GM04504 (cell line): ENCODE measurements at places on chromosomes 3 and 15.

DNA sequence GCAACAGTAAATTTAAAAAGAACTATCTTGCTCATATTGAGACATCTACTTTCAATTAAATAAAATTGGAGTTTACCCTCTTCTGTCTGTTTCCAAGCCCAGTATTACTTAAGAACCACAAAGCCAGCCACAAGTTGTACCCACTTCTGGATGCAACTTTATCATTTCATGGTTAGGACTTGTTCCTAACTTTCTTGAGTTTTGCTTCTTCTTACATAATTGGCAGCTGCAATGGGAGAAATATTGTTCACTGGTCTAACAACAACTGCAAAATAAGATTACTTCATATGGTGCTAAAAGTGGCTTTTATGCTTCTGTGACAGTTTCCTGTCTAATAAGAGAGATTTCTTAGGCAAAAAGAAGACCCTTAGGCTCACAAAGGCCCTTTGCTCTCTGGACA is 240.6 kb downstream of the OTOL1 start:
- no peak for DNase-seq

DNA sequence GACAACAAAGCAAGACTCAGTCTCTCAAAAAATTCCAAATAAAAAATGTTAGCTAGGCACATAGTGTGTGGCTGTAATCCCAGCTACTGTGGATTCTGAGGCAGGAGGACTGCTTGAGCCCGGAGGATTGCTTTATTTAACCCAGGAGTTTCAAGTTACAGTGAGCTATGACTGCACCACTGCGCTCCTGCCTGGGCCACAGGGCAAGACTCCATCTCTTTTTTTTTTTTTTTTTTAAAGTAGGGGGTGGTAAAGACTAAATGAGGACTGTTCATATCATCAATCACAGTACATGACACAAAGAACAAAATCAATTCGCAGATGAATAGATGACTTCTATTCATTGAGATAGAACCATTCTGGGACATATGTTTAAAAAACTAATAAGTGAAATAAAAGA is 48.1 kb downstream of the ACAP2 start:
- no peak for DNase-seq

GRCh38 chr15:99925661-99926461 is 192.6 kb upstream of the LYSMD4 start:
- no peak for DNase-seq

DNA sequence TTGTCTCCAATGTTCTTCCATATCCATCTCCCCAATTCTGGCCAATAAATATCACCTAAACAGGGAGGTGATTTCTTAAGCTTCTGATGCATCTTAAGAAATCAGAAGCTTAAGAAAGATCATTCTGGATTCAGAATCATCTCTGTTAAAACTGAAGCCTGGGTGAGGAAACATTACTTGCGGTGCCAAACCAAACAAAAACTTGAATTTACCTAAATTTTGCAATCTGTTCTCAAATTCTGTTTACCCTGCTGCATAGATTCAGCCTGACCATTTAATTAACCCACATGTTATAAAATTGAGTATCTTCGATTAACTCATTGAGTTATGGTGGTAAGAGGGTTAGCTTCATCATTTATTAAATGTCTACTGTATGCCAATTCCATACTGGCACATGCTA is 204.4 kb upstream of the ZNF385D start:
- no peak for DNase-seq

GRCh38 chr3:161576714-161577510 is 80.3 kb downstream of the OTOL1 start:
- DNase-seq: no peak

DNA sequence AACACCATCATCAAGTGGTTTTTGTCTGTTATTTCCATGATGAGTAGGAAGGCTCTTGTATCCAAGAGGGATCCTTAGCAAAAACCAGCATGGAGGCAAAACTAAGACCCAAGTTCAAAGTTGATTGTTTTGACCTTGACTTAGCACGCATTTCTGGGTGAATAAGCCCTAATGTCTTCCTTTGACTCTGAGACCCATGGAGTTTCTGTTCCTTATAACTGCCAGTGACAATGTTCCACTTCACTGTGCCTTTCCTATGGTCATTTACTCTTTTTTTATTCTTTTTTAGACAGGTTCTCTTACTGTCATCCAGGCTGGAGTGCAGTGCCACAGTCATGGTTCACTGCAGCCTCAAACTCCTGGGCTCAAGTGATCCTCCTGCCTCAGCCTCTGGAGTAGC is 118.2 kb upstream of the MRPL3 start:
- DNase-seq: no peak

- DNase-seq: no peak
These were observed 1.4 kb downstream of the ZNF609 start for GRCh38 chr15:64461721-64462162.

- DNase-seq: no peak
These were observed 63.6 kb upstream of the MEF2A start for GRCh38 chr15:99502182-99502581.

- no peak for DNase-seq
These were observed 1361.4 kb downstream of the NSUN3 start for GRCh38 chr3:95424279-95424678.

- DNase-seq: no peak
These were observed 31.1 kb upstream of the FGD5 start for GRCh38 chr3:14787630-14788029.

DNA sequence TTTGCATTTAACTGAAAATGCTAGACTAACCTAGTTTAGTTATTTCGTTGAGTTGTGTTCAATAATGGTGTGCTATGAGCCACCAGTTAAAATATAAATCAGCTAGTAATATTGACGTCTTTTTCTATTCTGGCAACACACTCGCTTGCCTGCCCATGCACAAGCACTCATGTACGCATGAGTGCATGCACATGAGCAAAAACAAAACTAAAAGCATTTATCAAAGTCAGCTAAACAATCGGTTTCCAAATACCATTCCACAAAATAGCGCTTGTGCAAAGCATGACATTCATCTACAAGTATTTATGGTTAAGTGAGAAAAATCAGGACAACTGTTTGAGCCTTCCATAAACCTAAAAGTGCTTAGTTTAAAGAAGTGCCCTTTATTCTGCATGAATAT is 13.1 kb upstream of the SAMMSON start:
- DNase-seq: no peak

DNA sequence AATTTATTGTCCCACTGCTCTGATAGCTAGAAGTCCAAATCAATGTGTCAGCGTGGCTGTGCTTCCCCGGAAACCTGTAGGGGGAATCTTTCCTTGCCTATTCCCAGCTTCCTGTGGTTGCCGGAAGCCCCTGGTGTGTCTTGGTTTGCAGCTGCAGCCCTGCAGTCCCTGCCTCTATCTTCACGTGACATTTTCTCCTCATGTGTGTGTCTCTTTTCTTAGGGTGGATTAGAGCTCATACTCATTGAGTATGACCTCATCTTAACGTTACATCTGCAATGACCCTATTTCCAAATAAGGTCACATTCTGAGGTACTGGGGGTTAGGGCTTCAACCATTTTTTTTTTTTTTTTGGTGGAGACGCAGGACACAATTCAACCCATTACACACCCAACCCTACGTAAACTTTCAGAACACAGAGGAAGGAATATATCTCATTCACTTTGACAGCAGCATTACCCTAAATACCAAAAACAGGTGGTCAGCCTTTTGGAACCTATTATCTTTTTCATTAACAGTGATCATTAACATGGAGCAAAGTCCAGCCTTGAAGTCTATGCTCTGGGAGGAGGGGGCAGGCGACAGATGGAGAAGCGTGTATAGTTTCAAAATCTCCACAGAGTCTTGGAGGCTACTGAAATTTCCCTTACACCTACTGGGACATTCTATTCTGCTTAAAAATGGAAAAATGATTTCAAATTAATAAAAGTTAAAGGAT is 88.6 kb downstream of the RYK start:
- DNase-seq: no peak

GRCh38 chr3:83843716-83844115 is 1115.1 kb upstream of the CADM2 start:
- DNase-seq: no peak

DNA sequence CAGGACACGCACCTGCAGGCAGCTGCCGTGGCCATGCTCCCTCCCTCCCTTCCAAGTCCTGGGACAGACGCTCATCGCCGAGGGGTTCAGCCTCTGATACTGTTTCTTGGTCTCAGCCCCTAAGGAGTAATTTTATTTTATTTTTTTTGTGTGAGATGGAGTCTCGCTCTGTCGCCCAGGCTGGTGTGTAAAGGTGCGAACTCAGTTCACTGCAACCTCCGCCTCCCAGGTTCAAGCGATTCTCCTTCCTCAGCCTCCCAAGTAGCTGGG is 53.7 kb downstream of the ADAMTS7 start:
- no peak for DNase-seq

GRCh38 chr3:25432176-25432720 is 4.2 kb downstream of the RARB start:
- no peak for DNase-seq

GRCh38 chr15:27028858-27029477 is 58.0 kb downstream of the GABRG3 start:
- DNase-seq: no peak

- DNase-seq: no peak
These were observed 40.6 kb upstream of the DHX36 start for GRCh38 chr3:154364849-154365248.

GRCh38 chr3:20041197-20041780 is 1.0 kb downstream of the KAT2B start:
- peak; percentile 45 for DNase-seq

DNA sequence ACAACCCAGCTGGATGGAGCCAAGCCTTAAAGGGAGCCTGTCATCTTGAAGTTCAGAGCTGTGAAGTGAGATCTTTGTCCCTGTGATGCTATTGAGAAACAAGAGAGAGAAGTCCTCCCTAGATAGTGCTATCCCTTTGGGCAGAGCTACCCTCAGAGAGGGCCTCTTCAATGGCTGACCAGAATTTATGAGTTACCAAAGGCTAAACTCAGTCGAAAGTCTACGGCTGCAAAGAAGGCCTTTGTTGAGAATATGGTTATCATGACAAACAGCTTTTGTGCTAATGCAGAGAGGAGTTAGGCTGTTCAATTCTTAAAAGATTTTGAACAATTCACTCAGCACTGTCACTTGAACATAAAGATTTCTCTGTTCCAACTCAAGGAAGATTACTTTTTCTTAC is 65.9 kb upstream of the C3orf80 start:
- DNase-seq: no peak

DNA sequence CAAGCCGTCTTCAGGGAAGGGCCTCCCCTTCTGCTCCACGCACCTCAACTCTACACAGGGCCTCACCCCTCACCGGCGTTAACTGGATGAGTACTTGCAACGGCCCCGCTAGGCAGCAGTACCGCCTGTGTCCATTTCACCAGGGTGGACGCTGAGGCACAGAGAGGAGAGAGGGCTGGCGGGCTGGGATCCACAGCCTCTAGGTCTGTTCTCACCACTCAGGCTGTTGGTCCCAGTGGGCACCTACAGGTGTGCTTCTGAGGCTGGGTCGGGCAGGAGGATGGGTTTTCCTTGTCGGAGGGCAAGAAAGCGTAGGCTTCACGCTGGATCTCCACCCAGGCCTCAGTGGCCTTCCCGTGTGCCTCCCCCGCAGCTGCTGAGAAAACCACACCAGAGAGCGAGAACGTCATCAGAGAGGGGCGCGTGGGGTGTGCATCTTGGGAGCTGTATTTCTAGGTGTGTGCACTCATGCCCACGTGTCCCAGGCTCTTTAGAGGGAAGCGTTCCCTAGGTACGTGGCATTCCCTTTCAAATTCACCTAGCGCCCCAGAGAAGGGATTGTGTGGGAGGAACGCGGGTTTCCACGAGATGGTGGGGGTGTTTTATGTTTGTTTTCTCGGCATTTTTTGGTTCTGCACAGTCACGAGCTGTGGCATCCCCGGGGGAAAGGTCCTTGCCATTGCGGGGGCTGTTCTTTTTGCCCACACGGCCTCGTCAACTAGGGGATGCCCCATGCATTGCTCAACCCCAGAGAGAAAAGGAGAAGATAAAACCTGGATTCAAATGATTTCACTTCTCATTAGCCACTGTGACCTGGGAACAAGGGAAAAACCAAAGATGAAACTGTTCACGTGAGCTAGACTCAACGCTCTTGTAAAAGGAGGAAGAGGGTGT is 67.7 kb downstream of the MGLL start:
- no peak for DNase-seq

DNA sequence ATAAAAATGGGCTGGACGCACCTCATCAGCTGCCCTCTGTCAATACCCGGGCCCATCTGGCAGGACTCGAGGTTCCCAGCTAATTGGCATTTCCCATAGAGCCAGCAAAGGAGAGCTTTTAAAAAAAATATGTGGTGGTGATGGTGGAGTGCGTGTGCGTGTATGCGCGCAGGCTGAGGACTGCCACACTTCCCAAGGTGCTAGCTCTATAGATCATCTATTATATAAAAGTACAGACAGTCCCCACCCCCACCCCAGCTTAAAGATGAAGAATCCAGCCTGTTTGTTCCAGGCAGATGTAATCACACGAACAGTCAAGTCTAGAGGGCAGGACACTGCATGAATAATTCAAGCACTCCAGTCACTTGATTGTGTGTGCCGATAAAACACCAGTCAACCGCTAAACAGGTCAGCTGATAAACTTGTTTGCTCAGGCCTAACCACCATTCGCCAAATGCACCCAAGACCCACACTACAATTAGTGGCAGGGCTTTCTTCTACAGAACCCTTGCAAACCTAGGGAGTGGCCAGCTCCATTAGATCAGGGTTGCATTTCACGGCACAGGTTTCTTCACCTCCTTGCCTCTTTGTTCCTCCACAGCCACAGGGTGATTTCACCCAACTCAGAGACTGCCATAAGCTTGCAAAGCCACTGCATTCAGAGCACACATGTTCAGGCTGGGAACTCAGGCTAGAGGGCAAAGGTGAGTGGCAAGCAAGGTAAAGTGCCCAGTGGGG is 5.8 kb downstream of the TLE3 start:
- DNase-seq: no peak

GRCh38 chr3:72077473-72078259 is 292.7 kb upstream of the PROK2 start:
- DNase-seq: no peak

GRCh38 chr3:28840976-28841376 is 439.9 kb upstream of the RBMS3 start:
- DNase-seq: no peak

DNA sequence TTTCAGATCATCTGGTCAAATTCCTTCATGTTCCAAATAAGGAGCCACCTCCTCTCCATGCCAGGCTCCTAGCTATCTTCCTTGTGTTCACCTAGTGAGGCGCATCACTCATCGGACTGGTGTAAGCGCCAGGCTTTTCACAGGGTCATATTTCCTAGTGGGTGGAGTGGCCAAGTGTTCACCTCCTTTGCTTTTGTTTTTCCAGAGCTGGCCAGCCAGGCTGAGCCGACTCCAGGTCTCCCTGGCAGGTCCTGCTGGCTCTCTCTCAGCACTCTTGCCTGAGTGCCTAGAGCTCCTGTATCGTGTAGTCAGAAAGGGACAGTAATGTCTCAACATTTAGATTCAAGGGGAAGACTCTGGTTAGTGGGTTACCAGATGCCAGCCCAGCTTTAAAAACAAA is 31.0 kb downstream of the HEG1 start:
- no peak for DNase-seq

GRCh38 chr3:56762718-56763117 is 39.0 kb downstream of the ARHGEF3 start:
- no peak for DNase-seq

GRCh38 chr3:126152458-126152857 is 27.9 kb downstream of the ALDH1L1 start:
- DNase-seq: no peak
